ENCODE measurements at places on chromosomes 2 and 18.

- DNase-seq, result no peak
Observed at GRCh38 chr2:101002562-101003277, 631 bp downstream of the RPL31 start.

GRCh38 chr2:68696554-68696953 is 38.1 kb upstream of the ARHGAP25 start:
- no peak for DNase-seq

DNA sequence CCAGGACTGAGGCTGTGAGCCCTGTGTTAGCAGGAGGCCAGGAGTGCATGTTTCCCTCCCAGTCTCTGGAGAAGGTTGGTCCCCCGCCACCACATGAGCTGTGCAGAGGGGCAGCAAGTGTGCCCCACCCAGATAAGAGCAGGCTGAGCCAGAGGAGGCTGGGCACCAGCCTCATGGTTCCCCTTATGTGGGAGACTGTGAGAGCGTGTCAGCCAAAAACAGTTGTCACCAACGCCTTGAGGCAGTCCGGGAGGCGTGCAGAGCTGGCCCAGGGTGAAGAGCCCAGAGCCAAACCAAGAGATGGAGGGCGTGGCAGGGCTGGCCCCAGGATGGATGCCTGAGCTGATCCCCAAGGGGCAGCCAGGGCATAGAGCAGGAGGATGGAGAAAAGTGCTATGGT is 128.7 kb upstream of the GLI2 start:
- no peak for DNase-seq

- DNase-seq, result no peak
Observed at GRCh38 chr2:181378491-181378890, 78.7 kb upstream of the ITGA4 start.

- DNase-seq, result no peak
Observed at GRCh38 chr18:50853863-50854271, 25.1 kb upstream of the ME2 start.

DNA sequence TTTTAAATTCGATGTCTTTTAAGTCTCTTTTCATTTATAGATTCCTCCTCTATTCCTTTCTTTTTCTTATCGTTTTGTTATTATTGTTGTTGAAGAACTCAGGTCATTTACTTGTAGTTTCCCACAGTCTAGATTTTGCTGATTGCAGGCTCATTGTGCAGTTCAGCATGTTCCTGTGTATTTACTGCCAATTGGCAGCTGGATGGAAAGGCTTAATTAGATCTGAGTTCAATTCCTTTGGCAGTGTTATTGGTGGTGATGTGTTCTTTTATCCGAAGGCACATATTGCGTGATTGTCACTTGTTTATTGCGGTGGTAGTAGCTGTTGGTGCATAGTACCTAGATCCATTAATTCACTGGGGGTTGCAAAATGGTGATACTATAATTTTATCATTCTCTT is 180.7 kb downstream of the BABAM2 start:
- DNase-seq, result no peak

GRCh38 chr2:62266433-62267038 is 70.6 kb downstream of the B3GNT2 start:
- no peak for DNase-seq

GRCh38 chr2:79446313-79446712 is 66.5 kb upstream of the CTNNA2 start:
- DNase-seq, result no peak

DNA sequence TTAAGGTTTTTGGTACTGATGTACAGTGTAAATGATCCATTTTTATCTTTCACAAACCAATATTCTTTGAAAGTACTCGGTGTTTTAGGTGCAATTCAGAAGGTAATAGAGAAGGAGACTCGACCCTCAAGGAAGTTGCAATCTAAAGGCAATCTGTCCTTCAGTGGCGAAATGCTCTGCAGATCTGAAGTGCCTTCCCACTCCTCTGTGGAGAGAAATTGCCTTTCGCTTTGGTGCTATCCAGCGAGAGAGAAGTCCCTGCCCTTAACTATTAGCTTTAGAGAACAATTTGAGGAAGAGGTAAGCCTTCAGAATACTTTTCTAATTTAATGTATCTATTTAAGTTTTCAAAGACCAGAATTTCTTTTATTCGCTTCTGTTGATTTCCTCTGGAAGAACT is 371.8 kb upstream of the FANCL start:
- DNase-seq, result no peak

DNA sequence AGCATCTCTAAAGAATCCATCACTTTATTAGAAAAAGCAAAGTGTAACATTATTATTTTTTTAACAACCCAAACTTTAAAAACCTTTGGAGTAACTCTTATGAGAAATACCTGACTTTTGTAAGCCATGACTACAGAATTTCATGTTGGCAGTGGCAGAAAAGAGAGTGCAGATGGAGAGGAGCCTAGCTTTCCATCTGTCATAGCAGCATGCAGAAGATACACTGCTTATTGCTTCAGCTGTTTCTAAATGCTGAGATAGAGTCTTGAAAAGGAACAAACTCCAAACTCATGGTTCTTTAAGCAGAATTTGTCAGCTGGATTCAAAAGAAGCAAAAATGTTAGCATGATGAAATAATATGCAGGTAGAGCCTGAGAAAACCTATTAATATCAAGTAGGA is 1130.3 kb downstream of the DPP10 start:
- no peak for DNase-seq

DNA sequence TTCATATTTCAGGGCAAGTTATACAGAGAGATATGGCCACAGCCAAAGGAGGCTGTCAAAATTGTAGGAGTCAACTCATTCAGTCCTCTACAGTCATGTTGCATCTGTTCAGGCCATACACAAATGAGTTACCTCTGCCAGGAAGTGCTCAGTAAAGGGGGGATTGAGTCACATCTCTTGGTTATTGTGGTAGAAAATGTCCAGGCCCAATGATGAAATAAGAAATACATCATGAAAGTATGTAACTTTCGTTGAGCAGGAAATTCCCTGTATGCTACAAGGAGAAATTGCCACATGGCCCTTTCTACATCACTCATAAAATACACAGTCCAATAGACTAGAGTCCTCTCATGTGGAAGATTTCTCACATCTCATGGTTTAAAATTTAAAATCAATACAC is 103.9 kb upstream of the COL3A1 start:
- DNase-seq, result no peak

- no peak for DNase-seq
Observed at GRCh38 chr2:39188960-39189494, 54.7 kb downstream of the CDKL4 start.

DNA sequence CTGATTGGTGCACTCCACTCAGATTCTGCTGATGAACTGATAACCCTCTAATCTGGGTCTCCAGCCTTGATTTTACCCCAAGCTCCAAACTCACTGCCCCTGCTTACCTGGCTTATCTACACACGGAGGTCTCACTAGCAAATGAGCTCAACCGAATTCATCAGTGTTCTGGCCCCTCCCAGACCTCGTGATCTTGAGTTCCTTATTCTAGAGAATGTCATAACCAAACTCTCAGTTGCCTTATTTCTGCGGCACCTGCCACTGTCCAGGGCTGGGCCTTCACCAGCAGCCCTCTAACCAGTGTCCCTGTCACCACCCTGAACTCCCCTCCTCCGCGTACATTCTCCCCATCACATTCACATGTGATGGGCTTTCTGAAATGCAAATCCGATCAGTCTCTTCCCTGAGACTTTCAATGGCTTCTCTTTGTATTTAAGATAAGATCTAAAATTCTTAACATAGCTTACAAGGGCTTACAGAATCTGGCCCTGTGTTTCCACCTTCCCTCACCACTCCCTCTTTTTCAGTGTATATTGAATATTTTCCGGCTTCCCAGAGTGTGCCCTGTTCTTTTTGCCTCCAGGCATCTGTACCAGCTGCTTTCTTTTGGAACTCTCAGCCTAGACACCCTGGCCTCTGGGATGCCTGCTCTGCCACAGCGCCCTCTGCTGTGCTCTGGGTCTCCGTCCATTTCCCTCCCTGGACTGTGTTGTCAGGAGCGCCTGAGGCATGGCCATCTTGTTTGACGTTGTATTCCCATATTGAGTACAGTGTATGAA is 31.1 kb downstream of the NAB1 start:
- DNase-seq, result peak; percentile 37

GRCh38 chr2:149908726-149909683 is 321.4 kb upstream of the MMADHC start:
- no peak for DNase-seq

GRCh38 chr18:46917803-46918600 is 600 bp downstream of the KATNAL2 start:
- no peak for DNase-seq

DNA sequence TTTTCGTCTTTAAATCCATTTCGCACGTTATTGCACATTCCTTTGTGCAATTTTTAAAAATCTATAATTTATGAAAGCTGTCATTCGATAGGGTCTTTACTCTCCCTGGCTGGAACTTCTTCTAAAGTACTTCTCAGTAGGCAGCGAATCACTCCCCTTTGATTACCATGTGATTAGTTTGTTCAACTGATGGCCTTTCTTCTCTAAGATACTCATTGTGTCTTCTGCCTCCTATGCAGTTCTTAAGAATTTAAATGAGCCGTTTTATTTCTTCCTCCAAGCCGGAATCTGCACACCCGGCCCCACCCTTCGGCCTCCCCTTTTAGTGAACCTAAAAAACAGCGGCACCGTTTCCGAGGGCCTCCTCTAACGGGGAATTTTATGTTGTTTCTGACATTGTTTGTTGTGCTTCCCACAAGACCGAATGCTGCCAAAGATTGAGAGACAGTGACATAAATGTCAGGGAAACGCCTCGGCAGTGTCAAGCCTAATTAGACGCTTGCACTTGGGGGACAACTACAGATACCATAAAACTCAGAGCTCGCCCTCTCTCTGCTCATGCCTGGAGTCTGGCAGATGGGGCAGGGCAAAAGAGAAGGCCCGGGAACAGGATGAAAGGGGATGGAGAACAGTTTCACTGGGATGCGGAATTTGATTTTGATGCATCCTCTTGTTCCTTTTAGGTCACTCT is 255.3 kb downstream of the BCL11A start:
- no peak for DNase-seq

GRCh38 chr2:24739354-24740025 is 53.7 kb downstream of the PTRHD1 start:
- no peak for DNase-seq

GRCh38 chr2:128733450-128733849 is 414.8 kb upstream of the HS6ST1 start:
- no peak for DNase-seq

DNA sequence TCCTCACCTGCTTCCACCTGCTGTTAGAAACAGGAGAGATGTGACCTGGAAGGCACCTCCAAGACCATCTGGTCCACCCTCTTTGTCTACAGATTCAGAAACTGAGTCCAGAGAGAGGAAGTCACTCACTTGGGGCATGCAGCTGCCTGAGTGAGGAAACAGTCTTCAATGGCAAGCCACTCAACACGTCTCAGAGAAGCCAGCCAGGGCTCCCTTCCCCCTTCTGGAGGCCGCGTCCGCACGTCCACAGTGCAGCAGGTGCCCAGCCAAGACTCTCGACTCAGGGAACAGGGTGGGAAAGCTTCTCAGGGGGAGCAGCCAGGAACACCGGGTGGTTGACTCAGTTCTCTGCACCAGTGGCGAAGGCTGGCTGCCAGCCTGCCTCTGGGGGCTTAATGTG is 201.7 kb downstream of the BCL11A start:
- DNase-seq, result no peak

GRCh38 chr2:46722142-46722541 is 193.5 kb downstream of the MCFD2 start:
- no peak for DNase-seq

DNA sequence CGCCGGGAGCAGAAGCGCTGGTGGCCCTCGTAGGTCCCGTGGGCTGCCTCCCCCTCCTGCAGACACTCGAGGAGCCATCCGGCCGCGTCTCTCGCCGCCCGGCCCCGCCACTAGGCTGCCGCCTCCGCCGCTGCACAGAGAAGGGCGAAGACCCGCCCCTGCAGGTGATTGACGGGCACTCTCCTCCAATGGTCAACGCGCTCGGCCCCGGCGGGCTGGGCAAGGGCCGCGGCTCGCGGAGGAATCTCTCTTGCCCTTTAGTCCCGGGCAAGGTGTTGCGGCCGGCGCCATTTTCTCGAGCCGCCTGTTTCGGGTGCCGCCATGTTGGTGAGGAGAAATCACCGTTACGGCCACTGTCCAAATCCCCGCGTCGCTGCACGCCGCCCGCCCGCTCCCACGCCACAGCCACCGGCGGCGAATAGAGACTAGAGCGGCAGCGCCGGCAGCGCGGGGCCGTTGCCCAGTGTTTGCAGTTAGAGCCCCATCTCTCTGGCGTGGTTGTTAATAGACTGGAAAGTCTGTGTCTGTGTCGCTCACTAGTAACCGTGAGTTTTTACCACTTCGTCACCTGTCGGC is at the start of gene ZC3H6:
ZC3H6 (plus strand) TSS at position 287 of the 576 bp plus-strand sequence. CDS start 398 bp downstream, outside the sequence.
- DNase-seq, result peak; percentile 97

DNA sequence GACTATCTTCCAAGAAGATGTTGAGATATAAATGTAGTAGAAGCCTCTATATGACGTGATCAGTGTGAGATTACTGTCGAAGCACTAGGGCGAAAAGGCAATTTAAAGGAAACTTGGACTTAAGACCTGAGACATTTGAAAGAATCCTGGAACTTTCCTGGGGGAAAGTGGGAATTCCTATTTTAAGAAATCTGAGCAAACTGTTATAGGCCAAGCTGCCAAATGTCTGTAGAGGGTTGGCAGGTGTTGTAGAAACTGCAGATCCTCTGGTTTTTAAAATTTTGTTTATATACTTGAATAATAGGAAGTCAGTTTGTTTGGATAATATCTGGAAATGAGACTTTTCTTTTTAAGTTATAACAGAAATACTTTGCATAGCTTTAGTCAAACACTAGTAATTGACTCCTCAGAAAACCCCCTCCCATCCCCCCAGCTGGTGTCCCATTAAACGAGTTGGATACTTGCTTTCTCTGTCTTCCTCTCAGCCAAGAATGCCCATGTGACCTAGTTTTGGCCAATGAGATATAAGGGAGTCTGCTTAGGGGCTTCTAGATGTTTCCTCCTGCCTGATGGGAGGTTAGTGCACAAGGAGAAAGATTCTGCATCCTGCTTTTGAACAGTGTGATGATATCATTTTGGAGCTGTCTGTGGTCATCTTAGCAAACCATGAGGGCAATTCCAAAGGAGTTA is 61.2 kb downstream of the MOGAT1 start:
- DNase-seq, result no peak

DNA sequence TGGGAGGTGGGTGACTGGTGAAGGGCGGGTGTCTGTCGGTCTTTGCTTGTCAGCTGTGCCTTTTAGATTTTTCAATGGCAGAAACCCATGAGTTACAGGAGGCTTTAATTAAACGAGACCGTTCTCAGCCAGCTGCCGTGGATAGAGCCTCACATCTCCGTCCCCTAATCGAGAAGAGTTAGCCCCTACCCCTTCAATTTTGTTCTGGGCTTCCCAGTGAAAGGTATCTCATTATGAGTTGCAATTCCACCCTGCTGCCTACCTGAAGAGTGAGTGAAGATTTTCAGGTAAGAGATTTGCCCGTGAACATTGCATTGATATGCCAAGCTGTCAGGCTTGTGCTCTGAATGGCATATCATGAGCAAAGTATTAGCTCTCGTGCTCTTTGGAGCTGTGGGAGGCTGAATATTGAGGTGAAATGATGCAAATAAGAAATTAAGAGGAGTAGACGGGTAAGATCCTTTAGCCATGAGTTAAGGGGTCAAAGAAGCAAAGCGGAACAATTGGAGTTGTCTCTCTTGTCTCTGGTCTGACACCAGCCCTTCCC is 118.7 kb upstream of the MSTN start:
- no peak for DNase-seq
